Activated gamma-delta T cell (primary cell): ENCODE measurements at places on chromosomes 7 and 10.

DNA sequence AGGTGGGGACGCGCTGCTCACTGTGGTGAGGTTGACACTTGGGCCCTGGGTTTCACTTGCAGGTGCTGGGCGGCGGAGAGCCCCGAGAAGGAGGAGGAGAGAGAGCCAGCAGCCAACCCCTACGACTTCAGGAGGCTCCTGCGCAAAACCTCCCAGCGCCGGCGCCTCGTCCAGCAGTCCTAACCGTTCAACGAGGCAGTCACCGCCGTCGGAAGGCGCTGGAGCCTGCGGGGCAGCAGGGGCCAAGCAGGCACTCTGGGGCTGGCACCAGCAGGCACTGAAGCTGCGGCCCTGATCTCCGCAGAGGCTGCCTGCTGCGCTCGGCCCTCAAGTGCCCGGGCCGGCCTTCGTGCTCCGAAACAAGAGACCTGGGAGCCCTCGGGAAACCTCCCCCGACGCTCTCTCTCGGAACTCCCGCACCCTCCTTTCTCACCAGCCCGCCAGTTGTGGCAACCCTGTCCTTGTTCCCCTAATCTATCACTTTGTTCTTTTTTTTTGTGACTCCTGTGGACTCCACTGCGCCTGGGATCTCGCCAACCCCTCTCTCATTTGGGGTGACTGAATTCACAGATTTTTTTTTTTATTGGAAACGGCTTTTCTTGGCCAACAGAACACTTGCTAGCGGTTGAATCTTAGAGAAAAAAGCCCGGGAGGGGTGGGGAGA lies 4.7 kb upstream of the GAD2 start:
- no peak for DNase-seq

DNA sequence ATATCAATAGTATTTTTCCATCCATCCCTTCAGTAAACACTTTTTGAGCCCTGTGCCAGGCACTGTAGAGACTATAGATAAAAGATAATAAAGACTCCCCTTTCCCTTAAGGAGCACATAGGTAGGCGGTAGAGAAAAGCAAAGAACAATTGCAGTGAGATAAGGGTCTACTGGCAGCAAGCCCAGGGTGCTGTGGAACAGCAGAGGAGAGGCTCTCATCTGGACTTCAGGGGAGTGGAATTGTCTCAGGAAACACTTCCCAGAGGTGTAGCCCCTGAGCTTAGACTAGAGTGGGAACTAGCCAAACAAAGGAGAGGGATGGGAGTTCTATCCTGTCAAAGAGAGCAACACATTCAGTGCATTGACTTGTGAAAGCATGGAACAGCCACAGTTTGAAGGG lies 102.0 kb downstream of the NRF1 start:
- no peak for DNase-seq

DNA sequence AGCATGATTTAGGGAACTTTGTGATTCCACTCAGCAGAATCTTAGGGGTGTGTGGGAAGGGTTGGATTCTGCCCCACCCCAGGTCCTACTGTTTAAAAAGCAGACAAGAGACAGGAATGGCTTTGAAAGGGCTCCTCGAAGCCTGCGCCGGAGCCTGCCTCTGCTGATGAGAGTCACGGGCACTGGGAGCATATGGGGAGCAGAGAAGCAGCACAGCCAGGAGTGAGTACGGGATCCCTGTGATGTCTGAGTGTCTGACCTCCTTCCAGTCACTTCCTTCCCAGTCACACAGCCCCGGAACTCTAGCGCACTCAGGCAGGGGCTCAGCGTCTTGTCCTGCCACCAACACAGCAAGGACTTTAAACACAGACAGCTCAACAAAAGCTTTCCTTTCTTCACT lies 514.9 kb upstream of the DPP6 start:
- no peak for DNase-seq

DNA sequence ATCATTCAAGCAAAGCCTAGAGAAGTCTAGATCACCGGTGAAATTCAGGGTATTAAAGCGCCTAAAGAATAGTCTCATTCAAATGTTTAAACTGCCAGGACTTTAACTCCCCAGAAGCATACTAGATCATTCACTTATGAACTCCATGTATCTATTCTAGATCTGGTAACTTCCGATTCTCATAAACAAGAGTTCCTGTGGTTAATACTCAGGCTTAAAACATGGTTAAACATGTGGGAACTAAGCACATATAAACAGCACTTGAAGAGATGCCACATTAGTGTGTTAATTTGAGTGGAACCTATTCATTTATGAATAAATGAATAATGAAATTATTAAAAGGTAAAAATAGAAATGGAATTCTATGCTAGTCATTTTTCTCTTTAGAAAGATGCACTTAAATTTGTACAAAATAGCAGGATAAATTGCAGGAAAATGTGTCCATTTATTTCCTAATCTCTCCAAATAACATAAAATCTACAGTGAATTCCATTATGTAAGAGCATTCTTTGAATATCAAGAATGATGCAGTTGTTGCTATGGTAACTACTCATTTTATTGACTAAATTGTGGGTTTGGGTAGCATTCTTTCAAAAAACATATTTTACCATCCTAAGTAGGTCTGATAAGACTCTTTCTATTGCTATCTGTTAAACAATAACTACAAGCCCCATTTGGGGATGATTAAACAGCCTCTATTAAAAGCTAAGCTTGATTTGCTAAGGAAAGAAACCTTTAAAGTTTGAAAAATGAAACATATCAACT lies 147.6 kb upstream of the TMEM168 start:
- no peak for DNase-seq

DNA sequence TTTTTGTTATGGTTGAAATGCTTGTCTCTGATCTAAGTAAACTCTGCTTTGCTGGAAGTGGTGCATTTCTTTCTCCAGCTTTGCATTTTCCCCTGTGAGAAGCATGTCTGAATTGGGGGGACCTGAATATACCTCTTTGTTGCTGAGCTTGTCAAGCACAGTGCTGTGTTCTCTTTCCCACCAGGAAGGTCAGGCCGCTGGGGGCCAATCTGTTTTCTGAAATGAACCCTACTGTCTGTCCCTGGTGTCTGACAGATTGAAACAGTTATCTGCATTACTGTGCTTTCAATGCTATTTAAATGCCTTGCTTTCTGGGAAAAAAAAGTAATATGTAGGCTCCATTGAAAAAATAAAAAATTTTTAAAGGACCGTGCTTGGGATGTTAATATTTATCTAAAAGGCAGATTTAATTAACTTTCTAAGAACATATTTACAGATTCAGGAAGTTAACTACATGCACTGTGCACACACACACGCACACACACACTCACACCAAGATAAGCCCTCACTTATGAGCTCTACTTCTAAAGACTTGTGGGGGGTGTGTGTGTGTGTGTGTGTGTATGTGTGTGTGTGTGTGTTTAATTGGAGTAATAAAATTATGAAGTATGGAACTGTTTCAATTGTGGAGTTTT lies 127.0 kb upstream of the FZD1 start:
- DNase-seq, result no peak

DNA sequence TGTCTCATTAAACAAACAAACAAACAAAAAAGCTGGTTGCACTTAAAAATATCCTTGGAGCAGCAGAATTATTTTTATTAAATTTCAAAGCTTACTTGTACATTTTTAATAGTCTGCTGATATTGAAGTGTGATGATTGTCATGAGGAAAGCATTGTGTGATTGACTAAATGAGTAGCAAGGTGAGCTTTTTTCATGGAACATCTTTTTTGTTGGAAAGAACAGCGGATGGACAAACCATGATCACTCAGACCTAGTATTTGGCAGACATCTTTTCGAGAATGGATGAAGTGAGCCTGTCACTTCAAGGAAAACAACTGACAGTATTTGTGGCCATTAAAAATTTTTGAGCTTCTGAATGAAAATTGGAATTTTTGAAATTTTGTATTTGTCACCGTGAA lies 5.7 kb upstream of the CALML3 start:
- no peak for DNase-seq

- DNase-seq, result no peak
These were observed 63.1 kb upstream of the ICA1 start for GRCh38 chr7:8325067-8325466.

- no peak for DNase-seq
These were observed 146.4 kb upstream of the LYZL2 start for GRCh38 chr10:30775779-30776591.

DNA sequence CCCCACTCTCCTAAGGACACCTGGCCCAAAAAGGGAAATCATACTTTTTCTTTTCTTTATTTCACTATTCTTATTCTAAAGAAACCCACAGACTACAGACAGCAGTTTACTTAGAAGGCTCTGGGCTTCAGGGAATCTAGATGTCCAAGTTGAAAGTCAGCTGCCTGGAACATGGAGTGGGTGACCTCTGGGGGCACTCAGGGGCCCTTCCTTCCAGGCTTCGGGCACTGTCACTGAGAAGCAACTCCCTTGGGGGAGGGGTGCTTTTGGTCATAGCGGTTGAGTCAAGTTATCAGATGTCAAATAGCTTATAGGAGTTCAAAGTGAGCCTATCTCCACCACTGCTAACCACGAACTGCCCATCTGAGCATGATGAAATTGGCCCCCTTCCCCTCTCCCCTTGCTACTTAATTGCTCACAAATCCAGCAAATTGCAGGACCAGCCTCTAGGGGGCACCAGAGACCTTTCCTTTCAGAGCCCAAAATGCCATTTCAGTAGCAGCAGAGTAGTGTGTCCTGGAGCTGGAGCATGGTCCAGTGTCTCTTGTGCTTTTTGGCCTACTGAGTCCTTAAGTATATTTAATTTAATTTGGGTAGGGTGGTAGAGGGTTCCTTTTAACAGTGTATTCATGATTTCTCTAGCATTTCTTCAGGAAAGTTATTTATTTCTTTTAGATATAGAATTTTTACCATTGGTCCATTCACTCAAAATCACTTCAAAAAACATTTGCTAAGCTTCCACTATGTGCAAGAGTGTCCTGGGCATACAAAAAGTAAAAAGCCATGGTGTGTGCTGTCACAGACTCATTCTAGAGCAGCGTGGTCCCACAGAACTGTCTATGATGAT lies 463.8 kb downstream of the KCNMA1 start:
- DNase-seq, result no peak

GRCh38 chr7:27051451-27051850 lies 44.3 kb downstream of the HOXA1 start:
- no peak for DNase-seq

DNA sequence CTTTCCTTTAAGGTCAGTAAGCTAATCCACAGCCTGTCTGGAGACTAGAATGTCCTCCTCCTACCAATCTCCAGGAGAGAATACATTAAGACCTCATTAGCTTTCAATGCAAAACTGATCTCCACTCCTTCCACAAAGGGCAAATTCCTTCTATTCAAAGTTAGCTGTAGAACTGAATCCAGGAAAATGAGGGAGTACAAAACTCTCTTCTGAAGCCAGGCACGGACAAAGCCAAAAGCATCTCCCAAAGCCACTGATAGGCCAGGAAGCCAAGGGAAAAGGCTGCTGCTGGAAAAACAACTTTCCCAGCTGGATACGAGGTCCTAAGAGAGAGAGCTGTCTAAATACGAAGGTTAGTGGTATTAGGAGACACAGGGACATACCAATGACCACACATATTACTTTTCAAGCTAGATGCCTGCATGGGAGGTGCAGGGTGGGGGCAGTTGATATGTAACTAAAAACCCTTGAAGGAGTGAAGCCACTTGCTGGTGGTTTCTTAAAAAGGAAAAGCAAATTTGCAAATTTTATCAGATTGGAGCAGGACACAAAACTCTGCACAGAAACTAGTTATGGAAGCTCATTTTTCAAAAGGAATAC lies 43.6 kb downstream of the MKX start:
- no peak for DNase-seq

DNA sequence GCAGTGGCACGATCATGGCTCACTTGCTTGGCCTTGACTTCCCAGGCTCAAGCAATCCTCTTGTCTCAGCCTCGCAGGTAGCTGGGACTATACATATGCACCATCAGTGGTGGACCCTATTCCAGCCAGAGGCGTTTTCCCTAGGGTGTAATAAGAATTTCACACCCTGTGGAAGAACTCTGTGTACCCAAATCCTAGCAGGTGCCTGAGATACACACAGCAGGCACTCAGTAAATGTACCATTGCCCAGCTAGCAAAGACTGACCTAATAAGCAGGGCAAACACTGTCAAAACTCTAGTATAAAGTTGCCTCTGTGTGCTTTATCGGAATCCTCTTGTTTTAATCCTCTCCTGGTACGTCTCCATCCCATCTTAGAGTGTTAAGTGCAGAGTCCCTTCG lies 33.7 kb upstream of the BHLHA15 start:
- DNase-seq, result no peak

- no peak for DNase-seq
These were observed 12.4 kb upstream of the TNKS2 start for GRCh38 chr10:91785830-91786229.

DNA sequence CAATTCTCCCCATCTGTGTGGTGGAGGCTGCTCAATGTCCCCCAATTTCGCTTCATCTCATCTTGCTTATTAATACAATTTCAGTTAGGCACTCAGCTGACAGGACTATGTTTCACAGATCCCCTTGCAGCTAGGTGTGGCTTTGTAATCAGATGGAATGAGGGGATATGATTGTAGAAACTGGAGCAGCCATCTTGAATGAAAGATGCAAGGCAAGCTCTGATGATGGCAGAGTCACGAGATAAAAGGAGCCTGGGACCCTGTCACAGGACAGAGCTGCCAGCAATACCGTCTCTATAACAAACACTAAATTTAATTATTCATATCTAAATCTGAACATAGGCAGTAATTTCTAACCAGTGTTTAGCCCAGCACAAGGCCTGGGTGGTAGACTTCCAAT lies 991 bp upstream of the DLD start:
- DNase-seq, result no peak
